Osteoblast (primary cell): ENCODE measurements at places on chromosomes 12 and 14. TPM values are rescaled to one million over a fixed set of nuclear protein-coding genes. Genes with fewer than 3 reads are reported as not detected.

The TECPR2 gene
- total RNA-seq = 13.0 and 13.3 TPM in 2 replicates

The INSM2 gene
- total RNA-seq = not detected in 2 replicates

DNA sequence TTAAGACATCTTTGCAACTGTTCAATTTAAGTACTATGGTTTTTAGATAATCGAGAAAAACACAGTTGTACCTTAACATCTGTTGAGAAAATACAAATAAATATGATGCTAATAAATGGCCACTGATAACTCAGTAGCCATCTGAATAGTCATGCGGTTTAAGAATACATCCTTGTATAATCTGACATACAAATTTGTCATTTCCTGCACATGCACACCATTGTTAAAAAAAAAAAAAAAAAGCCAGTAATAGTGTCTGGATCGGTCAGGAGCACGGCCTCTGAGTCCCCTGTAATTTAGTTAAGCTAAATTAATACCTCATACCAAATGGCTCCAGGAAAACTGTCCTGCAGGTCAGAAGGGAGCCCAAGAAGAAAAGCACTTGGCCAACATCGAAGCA lies 16.8 kb downstream of the RFC5 start:
- no peak overlapping the region for H3K4me3 ChIP-seq
- H3K36me3 ChIP-seq = peaks cover 92% of the 10 kb centered on the region
- no peak for DNase-seq

- H3K4me1 ChIP-seq = peaks cover 2% of the 10 kb centered on the region
- H3K27ac ChIP-seq = no peak overlapping the region
- no peak for DNase-seq
- no peaks in the 10 kb centered on the region for H3K36me3 ChIP-seq
- H3K27me3 ChIP-seq = no peaks in the 10 kb centered on the region
Measured at GRCh38 chr14:33564774-33565630, 385.9 kb downstream of the EGLN3 start.

DNA sequence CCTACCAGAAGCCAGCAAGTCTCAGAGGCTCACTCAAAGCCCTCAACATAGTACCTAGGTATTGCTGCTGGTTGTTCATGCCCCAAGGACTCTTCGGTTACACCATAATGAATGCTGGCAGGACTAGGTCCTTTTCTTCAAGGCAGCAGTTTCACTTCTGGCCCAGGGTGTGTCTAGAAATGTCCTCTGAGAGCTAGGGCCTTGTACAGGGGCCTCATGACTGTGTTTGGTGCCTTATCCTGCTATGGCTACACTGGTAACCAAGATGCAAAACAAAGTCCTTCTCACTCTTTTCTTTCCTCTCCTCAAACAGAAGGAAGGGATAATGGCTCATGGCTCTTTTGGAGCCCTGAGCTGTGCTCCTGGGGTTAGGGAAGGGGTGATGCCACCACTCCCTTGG lies 15.2 kb upstream of the PTPRO start:
- H3K27me3 ChIP-seq = no peaks in the 10 kb centered on the region
- no peak overlapping the region for H3K4me3 ChIP-seq
- H3K4me1 ChIP-seq = no peaks in the 10 kb centered on the region
- DNase-seq = no peak

GRCh38 chr14:50528000-50528399 lies 4.4 kb downstream of the MAP4K5 start:
- peak; percentile 68 for DNase-seq
- no peaks in the 10 kb centered on the region for H3K27me3 ChIP-seq
- H3K27ac ChIP-seq = peak overlapping the region; percentile 86
- no peak overlapping the region for H3K4me3 ChIP-seq

DNA sequence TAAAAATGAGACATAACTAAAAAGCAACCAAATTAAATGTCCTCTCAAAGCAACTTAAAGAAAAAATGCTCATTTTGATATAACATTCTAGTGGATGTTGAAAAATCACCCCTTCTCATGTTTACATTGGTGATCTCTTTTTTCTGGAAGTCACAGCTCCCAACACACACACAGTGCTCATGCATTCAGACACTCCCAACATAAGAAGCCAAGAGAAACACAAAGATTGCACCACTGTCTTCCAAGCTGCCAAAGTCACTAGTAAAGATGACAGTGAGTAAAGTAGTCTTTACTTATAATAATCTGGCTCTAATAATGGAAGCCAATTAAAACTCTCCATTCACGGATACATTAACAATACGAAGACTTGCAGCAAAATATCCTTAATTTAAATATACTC lies 218.4 kb downstream of the NTF3 start:
- H3K27ac ChIP-seq = no peak overlapping the region
- peaks cover 2% of the 10 kb centered on the region for H3K4me1 ChIP-seq
- H3K36me3 ChIP-seq = no peaks in the 10 kb centered on the region
- no peak overlapping the region for H3K4me3 ChIP-seq

- no peak overlapping the region for H3K4me3 ChIP-seq
- peaks cover 13% of the 10 kb centered on the region for H3K27me3 ChIP-seq
- H3K36me3 ChIP-seq = peaks cover 6% of the 10 kb centered on the region
- H3K27ac ChIP-seq = no peak overlapping the region
Measured at GRCh38 chr14:100824091-100824551, 1.8 kb upstream of the MEG3 start.

GRCh38 chr12:4240161-4240783 lies 33.3 kb upstream of the CCND2 start:
- DNase-seq = no peak
- H3K27me3 ChIP-seq = no peaks in the 10 kb centered on the region
- no peak overlapping the region for H3K27ac ChIP-seq
- no peak overlapping the region for H3K4me3 ChIP-seq
- H3K4me1 ChIP-seq = no peaks in the 10 kb centered on the region
- H3K36me3 ChIP-seq = no peaks in the 10 kb centered on the region
